ENCODE measurements at places on chromosomes 6 and 20.

DNA sequence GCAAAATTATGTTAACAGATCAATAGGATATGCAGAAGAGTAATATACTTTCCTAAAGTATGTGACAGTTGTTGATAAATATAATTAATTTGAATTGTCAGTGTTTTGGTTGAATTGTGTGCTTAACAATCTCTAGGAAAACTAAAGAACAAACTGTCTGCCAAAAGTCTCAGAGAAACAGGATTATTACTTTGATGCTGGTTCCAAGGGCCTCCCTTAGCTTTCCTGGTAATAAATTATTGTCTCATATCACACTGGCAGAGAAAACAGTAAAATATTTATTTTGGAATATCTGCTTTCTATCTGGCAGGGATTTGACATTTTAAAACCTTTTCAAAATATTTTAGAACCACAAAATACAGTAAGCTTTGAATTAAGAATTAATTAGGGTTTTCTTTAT lies 40.1 kb upstream of the CARMIL1 start:
- no peak for DNase-seq

DNA sequence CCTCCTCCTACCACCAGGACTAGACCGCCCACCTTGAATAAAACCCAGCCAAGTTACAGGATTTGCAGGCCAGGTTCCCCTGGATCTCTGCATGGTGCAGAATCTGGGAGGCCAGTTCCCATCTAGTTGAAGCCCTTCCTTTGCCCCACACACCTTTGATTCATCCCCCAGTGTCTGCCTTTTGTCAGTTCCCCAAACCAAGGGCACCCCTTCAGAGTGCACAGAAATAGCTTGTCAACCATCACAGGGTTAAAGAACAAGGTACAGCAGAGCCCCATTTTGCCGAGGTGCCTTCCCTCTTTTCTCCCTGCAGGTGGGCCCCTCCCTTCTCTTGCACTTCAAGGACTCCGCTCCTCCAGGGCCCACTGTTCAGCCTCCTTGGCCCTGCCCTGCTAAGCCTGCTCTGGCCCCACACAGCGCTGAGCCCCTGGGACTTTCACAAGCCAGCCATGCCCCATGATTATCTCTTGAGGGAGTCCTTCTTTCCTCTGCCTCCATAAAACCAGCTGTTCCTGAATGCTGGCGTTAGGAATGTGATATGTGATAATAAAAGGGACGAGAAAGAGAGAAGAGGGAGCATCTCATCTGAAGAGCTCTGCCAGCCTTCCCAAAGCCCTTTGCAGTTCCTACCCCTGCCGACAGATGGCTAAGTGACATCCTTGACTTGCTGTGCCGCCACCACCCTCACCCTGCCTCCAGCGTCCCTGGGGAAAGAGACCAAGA lies 280.3 kb downstream of the CDC5L start:
- DNase-seq = no peak

DNA sequence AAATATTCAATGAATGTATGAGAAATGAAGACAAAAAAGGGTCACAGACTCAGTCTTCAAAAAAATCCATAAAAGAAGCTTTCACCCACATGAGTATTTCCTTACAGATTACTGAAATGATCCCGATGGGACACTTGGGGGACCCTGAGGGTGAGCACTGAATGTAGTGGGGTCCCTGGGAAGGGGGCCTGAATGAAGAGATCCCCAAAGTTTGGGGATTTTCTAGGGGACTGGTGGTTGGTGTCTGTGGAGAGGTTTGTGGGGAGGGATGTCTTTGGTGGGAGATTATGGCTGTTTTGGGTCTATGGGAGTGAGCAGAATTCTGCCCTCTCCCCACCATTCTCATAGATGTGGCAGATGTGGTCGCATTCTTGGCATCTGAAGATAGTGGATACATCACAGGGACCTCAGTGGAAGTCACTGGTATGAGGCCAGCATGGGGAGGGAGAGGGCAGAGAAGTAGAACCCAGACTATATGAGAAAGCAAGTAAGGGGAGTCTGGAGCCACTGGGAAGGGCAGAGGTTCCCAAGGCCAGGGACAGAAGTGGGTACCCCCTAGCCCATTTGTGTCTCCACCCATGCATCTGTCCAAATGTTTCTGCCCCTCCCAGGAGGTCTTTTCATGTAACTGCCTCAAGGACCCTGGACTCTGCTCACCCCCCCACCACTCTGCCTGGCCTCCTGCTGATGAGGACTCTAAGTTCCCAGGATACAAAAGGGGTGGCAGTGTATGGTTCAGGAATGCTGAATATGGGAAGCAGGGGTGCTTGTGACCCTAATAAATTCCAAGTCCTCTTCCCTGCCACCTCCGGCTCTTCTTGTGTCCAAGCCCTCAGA lies 1.8 kb downstream of the HSD17B8 start:
- DNase-seq = no peak

- no peak for DNase-seq
Observed at GRCh38 chr6:164049517-164049988, 635.0 kb downstream of the QKI start.

GRCh38 chr6:13918686-13919250 lies 6.0 kb upstream of the RNF182 start:
- DNase-seq = no peak

GRCh38 chr6:32148289-32149091 lies 3.2 kb downstream of the PRRT1 start:
- no peak for DNase-seq

DNA sequence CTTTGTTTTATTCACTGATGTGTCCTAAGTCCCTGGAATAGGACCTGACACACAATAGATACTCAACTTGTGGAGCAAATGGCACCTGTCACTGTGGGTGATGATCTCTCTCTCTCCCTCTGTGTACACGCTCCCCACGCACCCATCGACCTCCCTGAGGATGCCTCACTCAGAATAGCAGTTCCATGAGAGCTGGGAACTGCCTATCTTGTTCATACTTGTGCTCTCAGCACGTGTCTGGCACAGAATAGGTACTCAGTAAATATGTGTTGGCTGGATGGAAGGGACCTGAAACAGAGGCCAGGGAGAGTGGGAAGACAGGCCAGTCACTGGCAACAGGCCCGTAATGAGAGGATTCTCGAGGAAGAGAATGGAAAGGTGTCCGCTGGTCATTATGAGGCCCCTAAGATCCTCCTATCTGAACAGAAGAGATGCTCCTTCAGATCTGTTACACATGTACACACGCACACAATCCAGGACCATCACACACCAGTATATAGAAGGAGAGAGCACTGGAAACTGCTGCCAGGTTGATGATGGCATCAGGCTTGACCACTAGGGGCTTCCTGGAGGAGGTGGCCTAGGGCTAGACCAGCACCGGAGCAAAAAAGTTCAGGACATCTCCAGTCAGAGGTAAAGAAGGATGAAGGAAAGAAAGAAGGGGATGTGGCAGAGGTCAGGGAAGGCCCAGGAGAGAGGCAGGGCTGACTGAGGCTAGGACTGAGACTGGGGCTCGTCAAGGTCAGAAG lies 30.9 kb downstream of the VEGFA start:
- no peak for DNase-seq

GRCh38 chr20:35296101-35296554 lies 3.9 kb upstream of the FAM83C start:
- no peak for DNase-seq

GRCh38 chr6:63272397-63272796 lies 47.4 kb downstream of the LGSN start:
- no peak for DNase-seq

- DNase-seq = no peak
Observed at GRCh38 chr6:89212472-89212871, 4.7 kb downstream of the GABRR1 start.

GRCh38 chr6:137832110-137832509 lies 34.9 kb upstream of the TNFAIP3 start:
- DNase-seq = no peak

GRCh38 chr6:144330017-144330987 lies 45.2 kb downstream of the UTRN start:
- DNase-seq = no peak

DNA sequence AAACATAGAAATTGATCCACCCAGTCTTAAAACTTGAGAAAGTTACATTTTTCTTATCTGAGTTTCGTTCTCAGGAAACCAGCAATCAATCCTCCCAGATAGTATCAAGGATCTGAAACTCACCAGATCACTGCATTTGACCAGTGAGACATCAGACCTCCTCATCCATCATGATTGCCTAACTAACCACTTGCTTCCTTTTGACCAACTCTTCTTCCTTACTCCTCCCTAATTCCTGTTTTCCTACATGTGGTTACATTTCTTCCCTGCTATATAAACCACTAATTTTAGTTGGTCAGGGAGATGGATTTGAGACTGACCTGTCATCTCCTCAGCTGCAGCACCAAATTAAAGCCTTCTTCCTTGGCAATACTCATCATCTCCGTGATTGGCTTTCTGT lies 357.1 kb upstream of the POU3F2 start:
- no peak for DNase-seq

- no peak for DNase-seq
Observed at GRCh38 chr20:24915440-24915839, 33.6 kb upstream of the CST7 start.

- no peak for DNase-seq
Observed at GRCh38 chr6:168294901-168295300, 24.7 kb downstream of the DACT2 start.

- DNase-seq = no peak
Observed at GRCh38 chr20:34771680-34772081, 53.8 kb downstream of the NCOA6 start.

DNA sequence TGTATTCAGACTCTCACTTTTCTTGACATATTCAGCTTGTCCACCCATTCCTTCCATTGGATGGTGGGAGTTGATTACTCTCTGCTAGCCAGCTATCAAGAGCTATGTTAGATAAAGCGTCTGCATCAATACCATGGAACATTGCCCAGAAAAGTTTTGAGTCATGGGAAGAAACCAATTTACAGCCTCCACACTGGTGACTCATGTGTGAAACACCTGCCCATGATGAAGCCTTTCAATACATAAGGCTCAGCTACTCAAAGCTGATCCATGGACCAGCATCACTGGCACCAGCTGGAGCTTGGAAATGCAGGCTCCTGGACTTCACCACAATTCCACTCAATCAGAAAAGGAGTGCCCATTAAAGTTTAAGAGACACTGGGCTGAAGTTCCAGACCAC lies 16.1 kb downstream of the PLA2G7 start:
- no peak for DNase-seq

DNA sequence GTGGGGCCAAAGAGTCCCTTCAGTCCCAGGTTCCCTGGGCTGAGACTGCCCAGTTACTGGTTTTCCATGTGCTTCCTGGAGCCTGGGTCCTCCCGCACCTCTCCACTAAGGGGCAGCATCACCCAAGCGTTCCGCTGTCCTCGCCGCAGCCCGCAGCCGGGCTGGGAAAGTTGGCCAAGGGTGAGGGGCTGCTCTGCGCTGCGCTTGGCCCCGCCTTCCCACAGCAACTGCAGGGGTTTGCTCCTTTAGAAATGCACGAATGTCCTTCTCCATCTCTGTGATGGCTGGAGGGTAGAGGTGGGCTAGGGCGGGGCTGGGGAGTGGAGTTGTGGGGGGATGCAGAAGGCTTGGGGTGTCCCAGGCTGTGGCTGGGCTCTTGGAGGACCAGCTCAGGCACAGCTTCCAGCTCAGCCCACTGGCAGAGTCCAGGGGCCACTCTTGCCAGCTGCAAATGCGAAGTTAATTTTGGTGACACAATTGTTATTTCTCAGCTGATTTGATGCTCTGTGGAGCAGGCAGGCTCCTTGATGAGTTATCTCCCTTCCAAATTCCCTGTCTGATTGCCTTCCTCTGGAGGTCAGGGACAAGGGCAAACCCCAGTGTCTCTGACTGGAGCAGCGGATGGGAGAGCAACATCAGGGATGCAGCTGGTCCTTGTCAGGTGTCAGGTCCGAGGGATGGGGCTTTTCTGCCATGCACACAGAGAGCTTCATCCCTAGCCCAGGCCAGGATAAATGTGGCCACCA lies 63.2 kb downstream of the NOL4L start:
- DNase-seq = no peak

DNA sequence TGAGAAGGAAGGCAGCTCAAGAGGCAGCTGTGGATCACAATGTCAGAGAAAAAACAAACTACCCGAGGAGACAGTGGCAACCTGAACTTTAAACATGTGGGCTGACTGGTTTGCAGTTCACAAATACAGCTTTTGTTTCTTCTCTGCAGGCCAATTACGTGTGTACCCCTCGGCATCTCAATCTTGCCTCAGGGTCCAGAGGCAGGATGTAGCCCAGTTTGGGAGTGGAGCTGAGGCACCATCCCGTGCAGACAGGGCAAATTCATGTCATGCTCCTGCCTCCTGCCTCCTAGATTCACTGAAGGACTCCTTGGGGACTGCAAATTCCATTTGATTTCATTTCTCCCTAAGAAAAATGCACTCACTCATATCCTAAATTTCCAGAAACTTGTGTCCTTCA lies 94.2 kb upstream of the KCNK16 start:
- DNase-seq = no peak
